Tongue (tissue), 3 donors: ENCODE measurements at places on chromosomes 1 and 21.

- no peak for DNase-seq
Observed at GRCh38 chr1:3518256-3518655, 63.8 kb downstream of the ARHGEF16 start.

GRCh38 chr1:93827633-93828366 is 51.2 kb downstream of the DNTTIP2 start:
- DNase-seq = no peak

DNA sequence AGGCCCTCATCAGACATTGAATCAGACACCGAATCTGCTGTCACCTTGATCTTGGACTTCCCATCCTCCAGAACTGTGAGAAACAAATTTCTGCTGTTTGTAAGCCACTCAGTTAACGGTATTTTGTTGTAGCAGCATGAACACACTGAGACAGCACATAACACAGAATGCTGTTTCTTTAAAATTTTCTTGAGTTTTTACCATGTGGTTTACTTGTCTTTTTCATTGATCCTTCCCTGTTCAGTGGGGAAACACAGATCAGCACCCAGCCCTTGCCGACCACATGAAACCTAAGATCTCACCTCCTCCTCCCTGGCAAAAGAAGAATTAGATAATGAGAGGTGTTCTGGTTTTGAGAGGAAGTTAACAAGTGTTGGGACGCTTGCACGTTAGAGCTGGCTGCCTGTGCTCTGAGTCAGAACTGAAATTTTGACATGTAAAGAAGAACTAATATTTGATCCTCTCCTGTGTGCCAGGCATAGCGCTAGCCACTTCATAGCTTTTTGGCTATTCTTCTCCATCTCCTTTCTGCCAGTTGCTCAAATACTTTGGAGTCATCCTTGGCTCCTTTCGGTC is 179.6 kb downstream of the DHRS3 start:
- DNase-seq = no peak

DNA sequence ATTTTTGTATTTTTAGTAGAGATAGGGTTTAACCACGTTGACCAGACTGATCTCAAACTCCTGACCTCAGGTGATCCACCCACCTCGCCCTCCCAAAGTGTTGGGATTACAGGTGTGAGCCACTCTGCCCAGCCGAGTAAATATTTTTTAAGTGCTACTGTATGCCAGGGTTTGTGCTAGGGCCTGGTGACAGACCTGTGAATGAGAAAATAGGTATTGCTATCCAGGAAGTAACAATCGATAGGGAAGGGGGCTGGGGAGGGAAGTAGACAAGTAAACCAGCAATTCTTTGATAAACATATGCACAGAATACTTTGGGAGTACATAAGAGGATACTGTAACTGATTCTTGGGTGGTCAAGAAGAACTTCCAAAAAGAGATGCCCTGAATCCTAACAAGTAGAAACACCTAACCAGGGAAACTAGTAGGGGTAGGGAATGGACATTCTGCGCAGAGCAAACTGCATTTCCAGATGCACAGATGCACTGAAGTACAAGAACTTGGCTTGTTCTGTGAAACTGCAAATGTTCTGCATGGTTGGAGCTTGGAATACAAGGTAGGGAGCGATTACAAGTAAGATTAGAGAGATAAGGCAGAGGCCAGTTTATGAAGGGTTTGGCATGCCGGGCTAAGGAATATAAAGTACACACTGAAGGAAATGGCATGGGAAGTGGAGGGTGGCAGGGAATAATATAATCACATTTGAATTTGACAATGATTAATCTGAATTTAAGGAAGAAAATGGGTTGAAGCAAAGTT is 19.0 kb upstream of the DOCK7 start:
- no peak for DNase-seq

- no peak for DNase-seq
Observed at GRCh38 chr1:205315008-205315618, 6.4 kb downstream of the NUAK2 start.

DNA sequence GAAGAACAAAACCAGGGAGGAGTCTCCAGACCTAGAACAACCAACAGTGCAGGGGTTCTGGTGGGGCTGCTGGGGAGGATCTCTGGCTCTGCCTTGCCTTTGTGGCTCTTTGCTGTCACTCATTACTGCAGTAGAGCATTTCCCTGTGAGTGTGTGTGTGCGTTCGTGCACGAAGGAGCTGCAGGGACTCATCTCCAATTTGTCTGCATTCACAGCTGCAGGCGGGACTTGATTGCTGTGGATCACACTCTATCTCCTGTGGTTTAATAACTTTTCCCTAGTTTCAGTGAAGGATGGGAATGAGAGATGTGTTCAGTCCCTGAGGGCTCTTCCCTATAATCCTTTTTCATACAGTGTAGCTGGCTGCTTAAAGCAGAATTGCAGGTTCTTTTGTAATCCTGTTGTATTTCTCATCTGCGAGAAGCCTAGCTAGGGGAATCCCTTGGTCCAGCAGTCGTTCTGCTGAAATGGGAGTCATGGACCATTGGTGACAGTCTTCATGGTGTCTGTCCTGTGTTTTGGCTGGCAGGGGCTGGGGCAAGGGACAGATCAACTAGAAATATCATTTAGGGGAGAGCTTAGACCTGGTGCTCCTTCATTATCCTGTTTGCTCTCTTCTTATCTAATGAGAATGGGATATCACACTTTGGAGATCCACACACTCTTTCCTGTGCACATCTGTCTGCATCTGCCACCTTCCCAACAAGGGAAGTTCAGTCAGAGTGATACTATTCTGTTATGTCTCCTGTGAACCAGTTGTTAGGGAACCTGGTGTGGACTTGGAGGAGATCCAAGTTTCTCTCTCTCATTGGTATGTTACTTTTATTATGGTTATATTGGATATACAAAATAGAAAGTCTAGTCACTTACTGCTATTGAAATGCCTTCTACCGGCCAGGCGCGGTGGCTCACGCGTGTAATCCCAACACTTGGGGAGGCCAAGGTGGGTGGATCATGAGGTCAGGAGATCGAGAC is 3.0 kb downstream of the PCP4L1 start:
- peak; percentile 31 for DNase-seq

- peak; percentile 71 for DNase-seq
Observed at GRCh38 chr1:64839732-64840405, 95.0 kb downstream of the RAVER2 start.

- peak; percentile 64 for DNase-seq
Observed at GRCh38 chr1:65435987-65436386, 15.5 kb downstream of the LEPR start.

GRCh38 chr1:167509587-167509986 is 8.7 kb downstream of the CD247 start:
- DNase-seq = no peak
